ENCODE measurements at places on chromosomes 6 and 20.

DNA sequence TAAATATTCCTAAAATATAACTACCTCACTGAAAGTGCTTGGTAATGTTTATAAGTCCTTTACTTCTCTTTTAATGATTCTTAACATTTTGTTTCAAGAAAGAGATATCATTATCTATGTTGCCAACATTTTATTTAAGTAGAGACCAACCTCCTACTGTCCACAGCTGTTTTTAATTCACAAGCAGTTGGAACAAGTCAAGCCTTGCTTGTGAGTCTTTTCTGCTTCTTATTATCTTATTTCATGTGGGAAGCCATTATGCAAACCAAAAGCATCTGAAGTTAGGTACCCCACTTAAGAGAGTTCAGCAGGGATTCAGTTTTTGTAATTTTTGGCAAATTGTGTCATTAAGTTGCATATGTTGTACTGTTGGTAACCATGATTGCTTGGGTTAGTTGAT, 1714.5 kb downstream of the GRIK2 start:
- no peak for ATAC-seq

DNA sequence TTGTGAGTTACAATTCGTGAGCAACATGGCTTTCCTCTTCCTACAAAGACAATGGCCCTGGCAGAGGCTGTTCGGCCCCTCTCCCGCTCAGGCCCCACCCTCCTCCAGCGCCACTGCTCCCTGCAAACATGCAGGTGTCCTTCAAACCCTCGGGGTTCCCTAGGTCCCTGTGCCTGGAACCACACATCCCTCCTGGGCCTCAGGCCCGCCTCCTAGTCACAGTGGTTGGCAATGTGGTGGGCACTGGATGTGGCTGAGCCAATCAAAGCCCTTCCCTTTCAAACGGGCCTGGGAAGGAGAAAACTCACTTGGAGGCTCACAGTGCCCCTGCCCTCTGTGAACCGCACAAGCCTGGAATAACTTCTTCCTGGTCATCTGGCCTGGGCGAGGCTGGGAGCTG, 147.2 kb downstream of the TFAP2C start:
- no peak for ATAC-seq

DNA sequence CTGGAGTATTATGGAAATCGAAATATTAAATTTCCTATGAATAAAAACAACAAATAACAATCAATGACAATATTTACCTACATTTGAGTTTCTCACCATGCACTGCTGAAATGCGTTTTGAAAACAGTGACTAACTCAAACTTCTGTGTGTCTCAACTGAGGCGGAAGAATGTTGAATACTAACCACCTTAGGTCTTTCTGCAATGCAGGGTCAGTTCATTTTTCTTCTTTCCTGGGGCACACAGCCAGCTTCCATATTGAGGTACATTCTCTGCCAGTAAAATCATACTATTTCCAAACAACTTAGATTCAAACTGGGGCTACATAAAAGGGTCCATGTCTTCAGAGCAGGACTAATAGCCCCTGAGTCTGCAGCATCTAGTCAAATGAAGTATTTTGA, 310.1 kb downstream of the UTRN start:
- ATAC-seq, result no peak

GRCh38 chr20:16279320-16279719, 293.9 kb downstream of the KIF16B start:
- peak; percentile 44 for ATAC-seq

- ATAC-seq, result no peak
Measured at GRCh38 chr20:23582293-23582692, 14.0 kb upstream of the CST9L start.

GRCh38 chr6:45084257-45084656, 243.9 kb upstream of the RUNX2 start:
- ATAC-seq, result no peak

DNA sequence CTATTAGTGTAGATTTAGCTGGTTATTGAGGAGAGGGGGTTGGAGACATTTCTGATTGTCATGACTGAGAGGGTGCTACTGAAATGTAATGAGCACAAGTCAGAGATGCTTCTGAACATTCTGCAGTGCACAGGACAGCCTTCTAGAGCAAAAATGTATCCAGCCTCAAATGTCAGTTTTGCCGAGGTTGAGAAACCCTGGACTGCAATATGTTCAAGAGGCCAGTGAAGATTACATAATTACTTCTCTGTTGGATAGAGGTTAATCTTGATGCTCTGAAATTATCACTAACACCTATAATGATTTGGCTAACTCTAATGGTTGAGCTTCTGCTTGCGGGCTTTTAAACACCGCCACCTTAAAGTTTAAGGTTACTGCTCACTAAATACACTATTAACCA, 3.4 kb upstream of the DUSP22 start:
- no peak for ATAC-seq

DNA sequence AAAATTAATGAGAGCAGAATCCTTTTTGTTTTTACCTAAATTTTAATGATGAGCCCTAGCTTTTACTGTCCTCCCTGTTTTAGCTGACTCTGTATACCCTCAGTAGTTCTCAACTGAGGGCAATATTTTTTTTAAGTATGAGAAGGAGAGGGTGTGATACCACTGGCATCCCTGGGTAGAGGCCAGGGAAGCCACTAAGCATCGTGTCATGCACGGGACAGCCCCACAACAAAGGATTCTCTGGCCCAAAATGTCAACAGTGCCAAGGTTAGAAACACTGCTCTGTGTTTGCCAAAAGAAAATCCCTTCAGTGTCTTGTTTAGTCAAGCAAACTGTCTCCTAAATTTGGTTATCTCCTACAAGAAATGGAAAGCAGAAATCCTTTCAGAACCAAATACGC, 210.4 kb downstream of the KCNQ5 start:
- no peak for ATAC-seq

GRCh38 chr6:7313505-7314165, 636 bp upstream of the SSR1 start:
- no peak for ATAC-seq

- ATAC-seq, result no peak
Measured at GRCh38 chr6:40398810-40399477, 188.2 kb downstream of the LRFN2 start.

- ATAC-seq, result no peak
Measured at GRCh38 chr20:57505979-57506378, 19.0 kb downstream of the CTCFL start.

DNA sequence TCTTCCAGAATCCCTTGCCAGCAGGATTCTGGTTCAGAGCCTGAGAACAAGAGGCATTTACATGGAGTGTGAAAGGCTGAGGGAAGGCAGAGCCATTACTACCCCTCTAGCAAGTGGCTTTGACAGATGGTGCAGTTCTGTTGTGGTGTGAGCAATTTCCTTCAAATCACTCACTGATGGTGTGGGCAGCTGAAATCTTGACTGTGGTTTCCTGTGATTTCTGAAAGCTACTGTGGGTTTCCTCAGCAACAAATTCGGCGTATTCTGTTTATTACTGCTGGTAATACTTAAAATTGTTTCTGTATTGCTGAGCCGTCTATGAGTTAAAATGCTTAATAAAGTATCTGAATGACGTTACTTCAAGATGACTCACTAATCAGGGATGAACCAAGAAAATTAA, 181.5 kb upstream of the TCF21 start:
- no peak for ATAC-seq

- ATAC-seq, result no peak
Measured at GRCh38 chr6:161522276-161522675, 248.4 kb upstream of the AGPAT4 start.

DNA sequence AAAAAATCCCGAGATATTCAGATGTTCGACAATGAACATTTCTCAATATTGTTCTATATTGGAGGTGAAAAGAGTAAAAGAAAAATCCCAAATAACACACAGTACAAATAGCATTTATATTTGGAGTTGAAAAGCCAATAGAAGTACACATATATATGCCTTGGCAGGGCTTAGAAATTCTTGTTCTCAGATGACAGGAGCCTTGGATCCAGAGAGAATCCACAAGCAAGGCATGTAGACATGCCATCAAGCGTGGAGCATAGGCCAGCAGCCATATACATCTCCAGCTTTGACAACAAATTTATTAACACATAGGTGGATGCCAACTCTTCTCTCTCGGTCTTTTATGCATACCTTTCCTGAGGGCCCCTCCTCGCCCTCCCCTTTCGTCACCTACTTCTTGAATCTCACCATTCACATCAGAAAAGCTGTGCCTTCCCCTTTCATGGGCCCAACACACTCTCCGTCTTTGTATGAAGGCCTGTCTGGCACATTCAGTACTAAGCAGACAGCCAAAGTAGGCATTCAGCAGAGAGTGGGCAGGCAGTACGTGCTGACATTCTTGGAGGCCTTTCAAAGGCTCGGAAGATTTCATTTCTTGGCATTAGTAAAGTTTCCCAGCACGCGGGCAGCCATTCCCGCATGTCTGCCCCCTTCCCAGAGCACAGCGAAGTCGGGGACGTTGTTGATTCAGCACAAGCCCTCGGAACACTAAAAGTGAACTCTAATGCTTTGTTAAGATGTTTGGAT, 18.2 kb downstream of the NEDD9 start:
- ATAC-seq, result no peak

DNA sequence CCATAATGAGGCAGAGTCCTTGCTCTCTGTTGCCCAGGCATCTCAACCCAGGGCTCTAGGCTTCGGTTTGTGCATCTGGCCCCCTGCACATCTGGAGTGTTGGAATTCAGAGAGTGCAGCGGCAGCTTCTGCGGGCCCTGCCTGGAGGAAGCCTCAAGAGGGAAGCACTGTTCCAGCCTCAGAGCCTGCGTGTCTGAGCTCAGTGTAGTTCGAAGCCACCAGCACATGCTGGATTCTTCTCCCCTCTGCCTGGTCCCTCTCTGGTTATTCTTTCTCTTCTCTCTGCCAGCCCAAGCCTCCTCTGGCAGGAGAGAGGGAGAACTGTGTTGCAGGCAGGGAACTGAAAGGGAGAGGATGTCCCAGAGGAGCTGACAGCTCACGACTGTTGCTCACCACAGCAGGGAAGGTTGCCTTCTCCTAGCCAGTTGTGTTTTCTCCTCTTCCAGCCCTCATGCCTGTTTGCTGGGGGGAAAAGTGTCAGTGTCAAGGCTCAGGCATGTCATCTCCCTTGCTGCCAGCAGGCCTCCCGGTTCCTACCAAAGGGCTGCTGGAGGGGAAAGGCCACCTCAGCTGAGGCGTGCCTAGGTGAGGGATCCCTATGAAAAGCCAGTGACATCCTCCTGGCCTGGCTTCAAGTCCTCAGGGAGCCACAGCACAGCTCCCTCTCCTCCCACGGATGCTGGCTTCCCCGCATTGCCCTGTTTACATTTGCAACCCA, 126.0 kb upstream of the LRFN2 start:
- peak; percentile 32 for ATAC-seq

- ATAC-seq, result peak; percentile 57
Measured at GRCh38 chr6:56868687-56869086, 86.2 kb upstream of the BEND6 start.

- peak; percentile 86 for ATAC-seq
Measured at GRCh38 chr6:5537967-5538366, 276.7 kb downstream of the FARS2 start.

GRCh38 chr6:53790886-53791285, 3.9 kb upstream of the LRRC1 start:
- no peak for ATAC-seq

GRCh38 chr6:21103626-21104224, 489.8 kb upstream of the SOX4 start:
- no peak for ATAC-seq

DNA sequence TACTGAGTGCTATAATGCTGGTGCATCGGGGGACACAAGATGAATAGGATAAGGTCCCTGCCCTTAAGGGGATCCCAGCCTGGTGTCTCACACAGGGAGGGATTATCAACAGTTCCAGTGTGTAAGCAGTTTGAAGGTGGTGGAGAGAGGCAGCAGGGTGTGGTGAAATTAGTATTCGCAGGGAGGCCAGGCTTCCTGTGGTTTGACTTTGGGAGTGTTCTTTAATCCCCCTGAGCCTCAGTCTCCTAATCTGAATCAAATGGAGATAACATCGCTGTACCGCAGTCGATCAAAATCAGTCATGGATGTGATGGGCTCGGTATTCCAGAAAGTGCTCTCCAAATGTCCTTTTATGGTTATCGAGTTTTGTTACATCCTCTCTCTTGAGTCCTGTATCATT, 288.1 kb upstream of the SUPT3H start:
- ATAC-seq, result no peak

DNA sequence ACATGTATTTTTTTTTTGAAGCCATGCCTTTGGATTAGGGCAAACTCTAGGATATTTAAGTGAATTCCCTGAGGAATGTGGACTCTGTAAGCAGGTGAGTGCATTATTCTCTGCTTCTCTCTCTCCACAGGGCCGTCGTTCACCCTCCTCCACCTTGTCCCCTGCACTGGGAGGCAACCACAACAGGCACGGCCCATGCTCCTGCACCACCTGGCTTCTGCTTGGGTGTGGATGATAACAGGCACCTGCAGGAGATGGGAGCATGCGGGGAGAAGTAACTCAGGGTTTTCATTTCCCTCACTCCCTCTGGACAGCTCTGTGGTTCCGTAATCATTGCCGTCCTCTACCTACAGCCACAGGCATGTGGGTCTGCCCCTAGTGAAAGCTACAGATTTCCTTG, 43.4 kb downstream of the HLA-C start:
- ATAC-seq, result no peak

DNA sequence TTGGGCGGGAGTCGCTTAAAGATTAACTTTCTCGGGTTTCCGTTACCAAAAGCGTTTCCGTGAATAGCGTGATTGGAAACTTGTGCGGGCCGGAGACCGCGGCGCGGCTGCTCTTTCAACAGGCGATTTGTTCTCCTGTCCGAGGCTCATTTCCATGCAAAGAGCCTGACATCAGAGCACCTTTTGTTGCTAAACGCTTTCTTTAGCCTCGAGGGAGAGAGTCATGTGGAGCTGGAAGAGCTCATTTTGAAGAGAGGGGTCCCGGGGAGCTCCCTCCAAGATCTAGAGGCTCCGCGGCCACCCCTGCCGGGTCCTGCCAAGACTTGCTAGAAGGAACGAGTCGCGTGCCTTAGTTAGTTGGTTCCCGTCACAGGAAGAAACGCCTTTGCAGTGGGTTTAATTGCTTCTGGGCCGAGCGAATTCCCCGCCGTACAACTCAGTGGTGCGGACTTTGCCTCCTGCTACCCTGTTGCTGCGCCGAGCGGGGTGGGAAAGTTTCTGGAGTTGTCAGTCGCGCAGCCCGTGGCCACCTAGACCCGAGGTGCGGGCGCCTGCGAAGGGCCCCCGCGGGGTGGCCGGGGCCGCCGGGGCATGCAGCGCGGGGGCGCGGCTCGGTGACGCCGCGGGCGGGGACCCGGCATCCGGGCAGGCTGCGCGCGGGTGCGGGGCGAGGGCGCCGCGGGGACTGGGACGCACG, at the start of gene SASH1:
TSS of gene SASH1 (plus strand) at position 489 of the 697 bp plus-strand sequence. CDS start 230 bp downstream, outside the sequence.
- ATAC-seq, result peak; percentile 85

DNA sequence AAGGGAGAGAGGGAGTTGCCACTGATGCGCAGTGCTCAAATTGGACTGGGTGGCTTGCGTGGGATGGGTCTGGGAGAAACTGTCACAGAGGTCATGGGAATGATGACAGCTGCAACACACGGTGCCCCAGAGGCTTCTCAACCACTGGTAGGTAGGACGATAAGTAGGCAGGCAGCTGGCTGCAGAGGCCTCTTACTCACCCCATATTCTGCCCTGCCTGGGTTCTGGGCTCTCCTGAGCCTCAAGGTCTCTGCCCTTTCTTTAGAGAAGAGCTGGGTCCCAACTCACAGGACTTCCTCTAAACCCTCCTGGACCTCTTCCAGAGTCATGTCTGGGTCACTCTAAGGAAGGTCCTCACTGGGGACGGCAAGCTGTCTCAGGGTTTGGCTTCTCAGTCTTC, 37.2 kb upstream of the RNF24 start:
- no peak for ATAC-seq

- ATAC-seq, result no peak
Measured at GRCh38 chr6:22631091-22631490, 61.7 kb downstream of the HDGFL1 start.
